ENCODE measurements at places on chromosomes 11 and 22. TPM values are rescaled to one million over a fixed set of nuclear protein-coding genes. Genes with fewer than 3 reads are reported as not detected.

- no peak for DNase-seq
- peaks cover 32% of the 10 kb centered on the region for H3K36me3 ChIP-seq
- H3K4me3 ChIP-seq: no peak overlapping the region
- H3K27ac ChIP-seq: no peak overlapping the region
These were observed 9.3 kb downstream of the TOLLIP start for GRCh38 chr11:1300121-1300520.

DNA sequence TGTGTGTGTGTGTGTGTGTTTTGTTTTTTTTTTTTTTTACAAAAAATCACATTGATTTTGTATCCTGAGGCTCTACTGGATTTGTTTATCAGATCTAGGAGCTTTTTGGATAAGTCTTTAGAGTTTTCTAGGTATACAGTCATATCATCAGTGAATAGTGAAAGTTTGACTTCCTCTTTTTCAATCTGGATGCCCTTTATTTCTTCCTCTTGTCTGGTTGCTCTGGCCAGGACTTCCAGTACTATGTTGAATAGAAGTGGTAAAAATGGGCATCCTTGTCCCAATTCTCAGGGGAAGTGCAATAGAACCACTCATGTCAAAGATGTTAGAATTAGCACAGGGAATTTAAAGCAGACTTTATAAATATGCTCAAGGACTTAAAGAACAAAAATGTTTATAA, 32.6 kb upstream of the PRDM11 start:
- no peaks in the 10 kb centered on the region for H3K36me3 ChIP-seq
- H3K27ac ChIP-seq: no peak overlapping the region
- no peak overlapping the region for H3K4me3 ChIP-seq

The FKBP2 gene
- 23.0 TPM for total RNA-seq

The ABCG4 gene
- total RNA-seq: 0.13 TPM

- H3K4me3 ChIP-seq: no peak overlapping the region
- no peak for DNase-seq
- H3K27ac ChIP-seq: no peak overlapping the region
- H3K27me3 ChIP-seq: no peaks in the 10 kb centered on the region
- H3K36me3 ChIP-seq: no peaks in the 10 kb centered on the region
These were observed 611.1 kb upstream of the LUZP2 start for GRCh38 chr11:23885801-23886200.

GRCh38 chr22:43867839-43868635, 5.7 kb upstream of the SULT4A1 start:
- no peak overlapping the region for H3K4me3 ChIP-seq
- H3K4me1 ChIP-seq: no peaks in the 10 kb centered on the region
- no peaks in the 10 kb centered on the region for H3K36me3 ChIP-seq
- H3K27me3 ChIP-seq: no peaks in the 10 kb centered on the region
- no peak overlapping the region for H3K27ac ChIP-seq
- DNase-seq: no peak

The TLCD5 gene
- total RNA-seq: 0.13 TPM

The MS4A2 gene
- not detected for total RNA-seq

DNA sequence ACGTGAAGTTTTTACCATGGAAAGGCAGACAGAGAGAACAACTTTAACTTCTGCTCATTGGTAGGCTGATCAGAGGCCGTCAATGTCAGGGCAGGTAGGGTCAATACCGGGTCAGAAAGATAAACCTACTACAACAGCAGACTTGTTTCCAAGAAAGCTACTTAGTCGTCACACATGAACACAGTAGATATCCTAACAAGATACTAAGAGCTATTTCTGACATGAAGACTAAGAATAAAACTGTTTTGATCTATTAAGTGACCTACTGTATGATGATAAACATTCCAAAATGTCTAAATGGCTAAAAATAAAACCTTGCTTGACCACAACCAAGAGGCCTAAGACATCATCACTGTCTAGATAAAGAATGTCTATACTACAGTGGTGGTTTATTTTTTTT, 231.3 kb downstream of the CADM1 start:
- DNase-seq: no peak
- no peaks in the 10 kb centered on the region for H3K4me1 ChIP-seq
- H3K36me3 ChIP-seq: no peaks in the 10 kb centered on the region
- H3K4me3 ChIP-seq: no peak overlapping the region
- no peaks in the 10 kb centered on the region for H3K27me3 ChIP-seq

DNA sequence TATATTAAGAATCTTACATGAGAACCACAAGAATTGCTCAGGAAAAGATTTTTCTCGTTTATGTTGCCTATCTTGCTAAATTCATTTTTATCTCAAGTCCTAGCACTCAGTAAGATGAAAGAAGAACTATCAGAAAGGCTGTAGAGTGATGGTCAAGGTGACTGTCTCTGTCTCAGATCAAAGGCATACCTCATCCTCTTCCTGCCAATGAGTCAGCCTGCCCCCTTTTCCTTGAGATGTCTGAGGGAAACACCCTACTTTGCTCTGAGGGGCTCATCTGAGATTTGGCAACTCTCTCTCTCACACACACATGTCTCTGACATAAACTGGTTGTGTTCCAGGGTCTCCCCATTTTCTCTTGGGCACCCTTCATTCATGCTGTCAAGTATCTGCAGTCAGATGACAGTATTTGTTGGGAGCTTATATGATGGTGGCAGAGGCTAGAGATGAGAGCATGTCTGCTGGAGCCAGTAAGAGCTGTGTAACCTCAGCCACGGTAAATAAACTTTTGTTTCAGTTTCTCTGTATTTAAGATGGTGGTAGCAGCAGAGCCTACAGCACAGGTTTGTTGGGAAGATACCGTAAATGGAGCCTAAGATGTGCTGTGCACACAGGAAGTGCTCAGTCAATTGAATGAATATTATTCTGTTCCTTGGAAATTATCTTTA, 1.6 kb downstream of the MMP27 start:
- no peak for DNase-seq
- H3K4me3 ChIP-seq: no peak overlapping the region
- no peaks in the 10 kb centered on the region for H3K4me1 ChIP-seq
- no peak overlapping the region for H3K27ac ChIP-seq
- no peaks in the 10 kb centered on the region for H3K36me3 ChIP-seq
- no peaks in the 10 kb centered on the region for H3K27me3 ChIP-seq

The LINC01488 gene
- total RNA-seq: not detected

The ART5 gene
- not detected for total RNA-seq

The HSD17B12 gene
- total RNA-seq: 39.5 TPM

The TBX1 gene
- total RNA-seq: not detected

The MUC2 gene
- not detected for total RNA-seq

DNA sequence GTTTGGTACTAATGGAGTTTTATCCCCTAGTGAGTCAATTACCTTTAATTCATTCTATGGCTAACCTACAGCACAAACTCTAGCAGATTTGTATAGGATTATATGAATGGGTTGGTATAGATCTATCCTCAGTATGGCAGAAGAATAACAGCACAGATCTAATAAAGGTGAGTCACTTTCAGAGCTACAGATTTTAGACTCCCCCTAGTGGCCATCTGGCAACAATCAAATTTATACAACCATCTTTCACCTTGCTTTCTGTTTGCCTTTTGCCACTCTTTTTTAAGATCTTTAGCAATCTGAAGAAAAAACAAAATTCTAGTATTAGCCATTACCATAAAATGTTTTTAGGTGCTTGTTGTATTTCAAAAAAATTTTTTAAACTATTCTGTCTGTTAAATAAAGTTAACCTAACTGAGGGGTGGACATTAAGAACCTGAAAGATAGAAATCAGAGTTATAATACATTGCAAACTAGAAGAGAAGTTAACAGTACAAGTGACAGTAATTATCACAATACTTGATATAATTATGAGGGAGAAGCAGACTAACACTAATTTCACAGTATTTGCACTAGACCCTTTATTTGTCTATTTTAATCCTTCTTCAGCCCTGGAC, 25.8 kb downstream of the DDIAS start:
- H3K27ac ChIP-seq: no peak overlapping the region
- no peaks in the 10 kb centered on the region for H3K36me3 ChIP-seq
- H3K27me3 ChIP-seq: no peaks in the 10 kb centered on the region
- no peak overlapping the region for H3K4me3 ChIP-seq
- H3K4me1 ChIP-seq: no peaks in the 10 kb centered on the region

DNA sequence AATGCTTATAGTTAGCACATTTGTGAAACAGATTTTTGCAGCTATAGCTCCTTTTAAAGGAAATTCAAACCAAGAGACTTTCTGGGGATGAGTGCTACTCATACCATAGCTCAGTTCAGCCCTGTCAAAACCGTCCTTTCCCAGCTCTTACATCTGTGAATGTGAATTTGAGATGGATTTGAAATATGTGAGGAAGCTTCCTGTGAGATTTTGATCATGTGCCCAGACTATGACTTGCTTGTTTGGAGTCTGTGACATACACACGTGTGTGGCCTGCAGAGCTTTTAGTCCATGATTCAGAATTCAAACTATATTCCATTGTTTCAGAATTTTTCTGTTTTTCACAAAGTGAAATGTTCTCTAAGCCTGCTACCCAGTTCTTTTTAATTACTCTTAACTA, 4.4 kb upstream of the MMP1 start:
- no peak for DNase-seq
- H3K27me3 ChIP-seq: no peaks in the 10 kb centered on the region
- H3K36me3 ChIP-seq: no peaks in the 10 kb centered on the region
- H3K4me1 ChIP-seq: no peaks in the 10 kb centered on the region

All from naive thymus-derived CD4-positive, alpha-beta T cell (primary cell).